ENCODE measurements at places on chromosomes 16 and 17.

DNA sequence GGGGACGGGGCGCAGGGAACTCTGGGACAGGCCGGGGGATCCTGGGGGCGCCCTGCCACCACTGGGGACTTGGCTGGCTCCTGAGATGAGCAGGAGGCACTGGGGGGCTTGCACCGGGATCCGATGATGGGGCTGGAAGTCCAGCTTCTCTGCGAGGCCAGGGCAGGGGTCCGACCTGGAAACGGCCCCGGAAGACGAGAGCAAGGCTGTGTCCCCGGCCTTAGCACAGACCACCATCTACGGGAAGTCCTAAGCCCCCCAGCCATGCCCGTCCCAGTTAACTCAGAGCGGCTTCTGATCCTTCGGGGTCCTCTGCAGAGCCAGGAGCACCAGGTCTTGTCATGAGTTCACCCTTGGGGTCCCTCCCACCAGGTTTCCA lies 573 bp downstream of the CDT1 start:
- peak overlapping the region; percentile 93 for H3K4me3 ChIP-seq
- no peaks in the 10 kb centered on the region for H3K27me3 ChIP-seq
- no peak for DNase-seq
- H3K36me3 ChIP-seq, result peaks cover 55% of the 10 kb centered on the region
- peak overlapping the region; percentile 84 for H3K27ac ChIP-seq

GRCh38 chr17:76469076-76469990 lies 1.9 kb downstream of the AANAT start:
- no peak for DNase-seq
- H3K4me1 ChIP-seq, result peaks cover 2% of the 10 kb centered on the region
- peaks cover 35% of the 10 kb centered on the region for H3K36me3 ChIP-seq

DNA sequence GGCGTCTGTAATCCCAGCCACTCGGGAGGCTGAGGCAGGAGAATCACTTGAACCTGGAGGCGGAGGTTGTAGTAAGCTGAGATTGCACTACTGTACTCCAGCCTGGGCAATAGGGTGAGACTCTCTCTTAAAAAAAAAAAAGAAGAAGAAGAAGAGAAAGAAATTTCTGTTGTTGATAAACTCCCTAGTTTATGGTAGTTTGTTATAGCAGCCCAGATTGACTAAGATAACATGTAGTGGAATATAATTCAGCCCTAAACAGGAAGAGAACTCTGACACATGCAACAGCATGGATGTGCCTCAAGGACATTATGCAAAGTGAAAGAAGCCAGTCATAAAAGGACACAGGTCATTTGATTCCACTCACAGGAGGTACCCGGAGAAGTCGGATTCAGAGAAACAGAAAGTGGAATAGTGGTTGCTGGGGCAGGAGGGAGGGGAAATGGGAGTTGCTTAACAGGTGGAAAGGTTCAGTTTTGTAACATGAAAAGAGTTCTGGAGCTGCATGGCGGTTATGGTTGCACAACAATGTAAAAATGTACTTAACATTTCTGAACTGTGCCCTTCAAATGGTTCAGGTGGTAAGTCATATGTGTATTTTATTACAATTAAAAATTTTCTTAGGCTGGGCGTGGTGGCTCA lies 26.0 kb upstream of the PRM1 start:
- H3K4me1 ChIP-seq, result peaks cover 37% of the 10 kb centered on the region
- no peaks in the 10 kb centered on the region for H3K27me3 ChIP-seq
- DNase-seq, result no peak
- no peak overlapping the region for H3K4me3 ChIP-seq

- H3K27ac ChIP-seq, result no peak overlapping the region
- peaks cover 2% of the 10 kb centered on the region for H3K4me1 ChIP-seq
- no peak for DNase-seq
- no peaks in the 10 kb centered on the region for H3K27me3 ChIP-seq
- H3K4me3 ChIP-seq, result no peak overlapping the region
- no peaks in the 10 kb centered on the region for H3K36me3 ChIP-seq
These were observed 15.8 kb downstream of the DRC3 start for GRCh38 chr17:17988427-17988945.

- no peak overlapping the region for H3K4me3 ChIP-seq
- H3K36me3 ChIP-seq, result no peaks in the 10 kb centered on the region
- no peaks in the 10 kb centered on the region for H3K4me1 ChIP-seq
- DNase-seq, result no peak
- no peak overlapping the region for H3K27ac ChIP-seq
These were observed 1101.2 kb upstream of the RBFOX1 start for GRCh38 chr16:6231398-6231797.

DNA sequence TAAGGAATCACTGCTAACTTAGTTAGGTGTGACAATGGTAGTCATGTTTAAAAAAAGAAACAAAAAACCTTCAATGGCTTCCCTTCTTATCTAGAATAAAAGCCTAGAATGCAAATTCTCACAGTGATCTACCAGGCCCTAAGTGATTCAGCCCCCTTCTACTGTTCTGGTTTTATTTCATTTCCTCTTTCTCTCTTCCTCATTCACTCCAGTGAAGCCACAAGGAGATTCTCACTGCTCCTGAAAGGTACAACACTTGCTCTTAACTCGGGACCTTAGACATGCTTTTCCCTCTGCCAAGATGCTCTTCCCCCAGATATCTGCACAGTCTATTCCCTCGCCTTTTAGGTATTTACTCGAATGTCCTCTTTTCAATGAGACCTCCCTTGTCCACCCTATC lies 3.7 kb downstream of the PIGS start:
- H3K27me3 ChIP-seq, result no peaks in the 10 kb centered on the region
- no peak overlapping the region for H3K4me3 ChIP-seq
- H3K4me1 ChIP-seq, result peaks cover 50% of the 10 kb centered on the region
- peaks cover 72% of the 10 kb centered on the region for H3K36me3 ChIP-seq
- DNase-seq, result no peak

All from activated T-cell treated with anti-CD3 and anti-CD28 coated beads, Interleukin-2, amount 50 U/mL, for 24 hours (primary cell).